Stimulated activated CD4-positive, alpha-beta T cell treated with anti-CD3 and anti-CD28 coated beads, Interleukin-1b, Interleukin-23, amount 100 ng/mL, for 1 hour (primary cell): ENCODE measurements at places on chromosomes 3 and 15.

- no peak for DNase-seq
Observed at GRCh38 chr15:41993472-41994170, 21.3 kb upstream of the EHD4 start.

- no peak for DNase-seq
Observed at GRCh38 chr3:73098873-73099272, 37.4 kb downstream of the EBLN2 start.

DNA sequence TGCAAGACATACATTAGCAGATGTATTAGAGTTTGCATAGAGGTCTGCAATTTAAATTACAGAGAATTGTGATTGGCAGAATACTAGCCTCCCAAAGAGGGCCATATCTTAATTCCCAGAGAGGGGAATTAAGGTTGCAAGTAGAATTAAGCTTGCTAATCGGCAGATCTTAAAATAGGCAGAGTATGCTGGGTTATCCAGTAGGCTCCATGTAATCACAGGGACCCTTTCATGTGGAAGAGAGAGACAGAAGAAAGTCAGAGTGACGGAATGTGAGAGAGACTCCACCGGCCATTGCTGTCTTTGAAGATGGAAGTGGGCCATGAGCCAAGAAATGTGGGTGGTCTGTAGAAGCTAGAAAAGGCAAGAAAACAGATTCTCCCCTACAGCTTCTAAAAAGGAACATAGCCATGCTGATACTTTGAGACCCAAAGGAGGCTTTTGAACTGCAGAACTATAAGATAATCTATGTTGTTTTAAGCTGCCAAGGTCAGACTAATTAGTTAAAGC, 38.8 kb downstream of the IMPG2 start:
- no peak for DNase-seq

GRCh38 chr15:60590935-60591495, 112.1 kb upstream of the ICE2 start:
- DNase-seq = no peak

- DNase-seq = no peak
Observed at GRCh38 chr3:165874663-165875489, 37.7 kb upstream of the BCHE start.

DNA sequence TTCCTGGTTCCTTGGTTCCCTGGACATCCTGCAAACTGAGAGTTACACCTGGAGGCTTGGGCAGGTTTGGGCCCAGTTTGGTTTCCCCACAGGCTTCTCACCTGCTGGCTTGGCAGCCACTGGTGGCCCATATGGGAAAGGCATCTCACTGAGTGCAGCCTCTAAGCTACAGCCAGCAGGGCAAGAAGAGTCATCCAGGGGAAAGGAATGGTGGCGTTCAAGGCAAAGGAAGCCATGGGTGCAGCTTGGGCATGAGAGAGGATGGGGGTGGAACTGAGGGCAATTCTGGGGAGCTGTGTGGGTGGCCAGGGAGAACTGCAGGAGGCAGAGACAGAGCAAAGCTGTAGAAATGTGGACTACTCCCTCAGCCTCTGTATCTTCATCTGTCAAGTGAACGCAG, 106.4 kb downstream of the EPHB1 start:
- no peak for DNase-seq

- DNase-seq = no peak
Observed at GRCh38 chr3:55802816-55803215, 315.7 kb upstream of the WNT5A start.
